ENCODE measurements at places on chromosomes 3 and 15. TPM values are rescaled to one million over a fixed set of nuclear protein-coding genes. Genes with fewer than 3 reads are reported as not detected.

Gene ZNF860
- 1.1 TPM for total RNA-seq

Gene LMAN1L
- total RNA-seq = not detected

Gene DPPA2
- not detected for total RNA-seq

Gene DGKG
- 8.1 TPM for total RNA-seq

Gene OSTN
- not detected for total RNA-seq

Gene STARD9
- total RNA-seq = 2.1 TPM

Gene ATP10A
- total RNA-seq = 9.2 TPM

Gene RPL35A
- total RNA-seq = 1,129 TPM

Gene ALDH1A3
- total RNA-seq = 15.1 TPM

Gene A4GNT
- not detected for total RNA-seq

Gene CPA3
- not detected for total RNA-seq

Gene MAGEF1
- total RNA-seq = 31.6 TPM

Gene KIF15
- total RNA-seq = 8.1 TPM

Measured in A549 treated with Mapracorat at 1 μM for 4 hours (cell line).